Thyroid gland (tissue), 4 donors: ENCODE measurements at places on chromosomes 1 and 21. TPM values are rescaled to one million over a fixed set of nuclear protein-coding genes. Genes with fewer than 3 reads are reported as not detected.
A peak's percentile ranks its signal among the peaks of the same experiment; 100 is the strongest.

GRCh38 chr1:237962985-237963384, 72.3 kb upstream of the ZP4 start:
- no peak overlapping the region for H3K4me3 ChIP-seq
- no peak for DNase-seq
- H3K36me3 ChIP-seq, result no peaks in the 10 kb centered on the region
- no peaks in the 10 kb centered on the region for H3K27me3 ChIP-seq

The DDR2 gene
- total RNA-seq, result 64.2 TPM

GRCh38 chr1:109659145-109659544, 3.2 kb downstream of the GSTM4 start:
- DNase-seq, result no peak
- peak overlapping the region; percentile 76 for H3K27ac ChIP-seq
- peaks cover 36% of the 10 kb centered on the region for H3K4me1 ChIP-seq
- no peak overlapping the region for H3K4me3 ChIP-seq
- H3K36me3 ChIP-seq, result no peaks in the 10 kb centered on the region

GRCh38 chr1:116154536-116154935, 43.3 kb downstream of the MAB21L3 start:
- H3K36me3 ChIP-seq, result no peaks in the 10 kb centered on the region
- H3K27me3 ChIP-seq, result no peaks in the 10 kb centered on the region
- peaks cover 4% of the 10 kb centered on the region for H3K4me1 ChIP-seq

GRCh38 chr1:147849098-147849895, 53.3 kb upstream of the GJA8 start:
- no peaks in the 10 kb centered on the region for H3K4me1 ChIP-seq
- H3K4me3 ChIP-seq, result no peak overlapping the region
- no peak overlapping the region for H3K27ac ChIP-seq
- no peaks in the 10 kb centered on the region for H3K36me3 ChIP-seq
- no peak for DNase-seq
- no peaks in the 10 kb centered on the region for H3K27me3 ChIP-seq

The FAM167B gene
- total RNA-seq, result 4.0 TPM

- no peak overlapping the region for H3K27ac ChIP-seq
- H3K27me3 ChIP-seq, result no peaks in the 10 kb centered on the region
- no peaks in the 10 kb centered on the region for H3K36me3 ChIP-seq
- DNase-seq, result no peak
- H3K4me3 ChIP-seq, result no peak overlapping the region
Observed at GRCh38 chr1:206488466-206488865, 18.2 kb downstream of the IKBKE start.

DNA sequence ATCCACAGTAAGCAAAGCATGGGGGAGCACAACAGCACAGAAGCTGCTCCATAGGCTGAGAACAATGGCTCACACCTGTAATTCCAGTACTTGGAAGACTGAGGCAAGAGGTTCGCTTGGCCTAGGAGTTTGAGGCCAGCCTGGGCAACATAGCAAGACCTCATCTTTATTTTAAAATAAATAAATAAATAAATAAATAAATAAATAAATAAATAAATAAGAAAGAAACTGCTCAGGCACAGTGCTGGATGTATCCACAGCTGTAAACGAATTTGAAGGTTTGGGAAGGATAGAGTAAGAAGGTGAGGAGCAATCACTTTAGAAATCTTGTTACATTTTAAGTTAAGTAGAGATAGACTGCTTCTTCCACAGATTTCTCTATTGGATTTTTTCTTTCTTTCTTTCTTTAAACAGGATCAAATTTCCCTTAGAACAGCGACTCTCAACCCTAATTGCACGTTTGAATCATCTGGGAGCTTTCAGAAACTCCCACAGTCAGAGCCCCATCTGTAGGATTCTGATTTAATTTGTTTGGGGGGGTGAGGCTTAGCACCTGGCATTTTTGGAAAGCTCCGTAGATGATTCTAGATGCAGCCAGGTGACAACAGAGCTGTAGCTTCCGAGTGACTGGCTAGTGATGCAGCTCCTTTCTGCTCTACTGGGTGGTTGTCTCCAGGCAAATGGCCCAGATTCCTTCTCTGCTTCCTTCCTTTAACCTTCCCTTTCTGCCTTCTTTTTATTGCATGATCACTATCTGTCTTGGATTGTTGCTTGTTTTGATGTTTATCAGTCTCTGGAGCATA, 53.5 kb downstream of the S1PR1 start:
- no peak overlapping the region for H3K4me3 ChIP-seq
- no peaks in the 10 kb centered on the region for H3K36me3 ChIP-seq
- no peaks in the 10 kb centered on the region for H3K27me3 ChIP-seq
- no peak for DNase-seq
- H3K4me1 ChIP-seq, result no peaks in the 10 kb centered on the region

DNA sequence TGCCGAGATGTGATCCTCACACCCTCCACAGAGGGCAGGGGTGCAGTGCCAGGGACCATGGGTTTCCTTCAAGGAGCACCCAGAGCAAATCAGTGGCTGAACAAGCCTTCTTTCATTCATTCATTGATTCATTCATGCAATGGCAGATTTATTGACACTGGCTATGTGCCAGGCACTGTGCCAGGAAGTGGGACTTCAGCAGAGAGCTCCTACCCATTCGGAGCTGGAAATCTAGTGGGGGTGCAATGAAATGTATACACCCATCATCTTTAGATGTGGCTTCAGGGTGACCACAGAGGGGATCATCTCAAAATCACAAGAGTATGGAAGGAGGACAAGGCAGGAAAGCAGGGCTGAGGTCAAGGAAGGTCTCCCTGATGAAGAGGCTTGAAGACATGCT, 18.9 kb downstream of the SLC6A9 start:
- H3K27ac ChIP-seq, result no peak overlapping the region
- no peak for DNase-seq
- no peaks in the 10 kb centered on the region for H3K27me3 ChIP-seq
- H3K4me3 ChIP-seq, result no peak overlapping the region
- H3K4me1 ChIP-seq, result no peaks in the 10 kb centered on the region

The PRDM15 gene
- total RNA-seq, result 4.7 TPM

The GPX7 gene
- 22.8 TPM for total RNA-seq

GRCh38 chr1:68565923-68566322, 69.0 kb upstream of the DEPDC1 start:
- H3K4me1 ChIP-seq, result no peaks in the 10 kb centered on the region
- H3K27ac ChIP-seq, result no peak overlapping the region
- H3K27me3 ChIP-seq, result no peaks in the 10 kb centered on the region
- DNase-seq, result no peak
- no peak overlapping the region for H3K4me3 ChIP-seq
- H3K36me3 ChIP-seq, result no peaks in the 10 kb centered on the region

DNA sequence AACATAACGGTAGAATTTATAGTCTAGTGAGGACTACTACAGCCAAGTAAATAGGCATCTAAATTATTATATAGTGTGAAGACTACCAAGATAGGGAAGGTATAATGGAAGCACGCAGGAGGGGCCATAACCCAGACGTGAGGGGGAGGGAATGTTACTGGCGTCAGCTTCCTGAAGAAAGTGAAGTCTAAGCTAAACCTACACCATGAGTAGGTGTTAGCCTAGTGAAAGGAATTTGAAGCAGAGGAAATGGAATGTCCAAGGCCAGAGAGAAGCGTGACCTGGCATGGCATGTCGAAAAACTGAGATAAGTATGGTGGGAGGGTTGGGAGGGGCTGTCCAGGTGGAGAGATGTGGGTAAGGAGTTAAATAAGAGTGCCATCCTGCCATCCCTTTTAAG, 140.5 kb downstream of the SLC44A5 start:
- no peaks in the 10 kb centered on the region for H3K4me1 ChIP-seq
- H3K4me3 ChIP-seq, result no peak overlapping the region
- no peaks in the 10 kb centered on the region for H3K27me3 ChIP-seq
- DNase-seq, result no peak
- no peak overlapping the region for H3K27ac ChIP-seq

The HRNR gene
- total RNA-seq, result not detected

The IL12RB2 gene
- total RNA-seq, result 0.98 TPM

The CD34 gene
- total RNA-seq, result 25.4 TPM

GRCh38 chr21:46114963-46115362, 17.1 kb downstream of the COL6A2 start:
- no peak for DNase-seq
- no peak overlapping the region for H3K27ac ChIP-seq
- no peaks in the 10 kb centered on the region for H3K4me1 ChIP-seq

DNA sequence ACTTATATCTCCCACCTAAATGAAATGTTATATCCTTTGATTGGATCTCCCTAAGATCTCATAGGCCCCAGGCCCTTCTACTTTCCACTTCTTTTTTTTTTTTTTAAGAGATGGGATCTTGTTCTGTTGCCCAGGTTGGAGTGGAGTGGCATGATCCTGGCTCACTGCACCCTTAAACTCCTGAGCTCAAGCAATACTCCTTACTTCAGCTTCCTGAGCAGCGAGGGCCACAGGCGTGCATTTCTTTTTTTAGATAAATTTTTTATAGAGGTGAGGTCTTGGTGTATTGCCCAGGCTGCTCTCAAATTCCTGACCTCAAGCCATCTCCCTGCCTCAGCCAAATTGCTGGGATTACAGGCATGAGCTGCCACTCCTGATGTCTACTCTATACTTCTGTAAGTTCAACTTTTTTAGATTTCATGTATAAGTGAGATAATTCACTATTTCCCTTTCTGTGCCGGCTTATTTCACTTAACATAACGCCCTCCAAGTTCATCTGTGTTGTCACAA, 987.5 kb upstream of the NCAM2 start:
- no peak overlapping the region for H3K27ac ChIP-seq
- peak; percentile 25 for DNase-seq
- H3K36me3 ChIP-seq, result no peaks in the 10 kb centered on the region
- no peaks in the 10 kb centered on the region for H3K4me1 ChIP-seq

The CDKN2C gene
- 10.6 TPM for total RNA-seq

The NOS1AP gene
- total RNA-seq, result 2.2 TPM

The ROR1 gene
- total RNA-seq, result 1.8 TPM

DNA sequence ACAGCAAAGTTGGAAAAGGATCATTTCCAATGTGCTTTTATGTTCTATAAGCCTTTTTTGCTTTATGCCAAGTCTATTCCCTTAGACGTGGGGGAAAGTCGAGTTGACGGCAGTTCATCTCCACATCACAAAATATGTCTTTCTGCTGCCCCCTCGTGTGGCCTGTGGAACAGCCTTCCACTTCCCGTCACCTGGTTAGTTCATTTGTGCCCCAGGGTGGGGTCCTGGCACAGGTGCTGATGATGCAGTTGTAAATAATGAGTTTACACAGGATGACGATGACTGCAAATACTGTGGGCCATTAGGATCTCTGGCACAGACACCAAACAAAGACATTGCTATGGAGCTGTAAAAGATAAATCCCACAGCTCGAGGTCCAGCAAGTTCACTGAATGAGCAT, 10.0 kb upstream of the OTUD3 start:
- no peak for DNase-seq
- no peak overlapping the region for H3K27ac ChIP-seq
- no peak overlapping the region for H3K4me3 ChIP-seq

DNA sequence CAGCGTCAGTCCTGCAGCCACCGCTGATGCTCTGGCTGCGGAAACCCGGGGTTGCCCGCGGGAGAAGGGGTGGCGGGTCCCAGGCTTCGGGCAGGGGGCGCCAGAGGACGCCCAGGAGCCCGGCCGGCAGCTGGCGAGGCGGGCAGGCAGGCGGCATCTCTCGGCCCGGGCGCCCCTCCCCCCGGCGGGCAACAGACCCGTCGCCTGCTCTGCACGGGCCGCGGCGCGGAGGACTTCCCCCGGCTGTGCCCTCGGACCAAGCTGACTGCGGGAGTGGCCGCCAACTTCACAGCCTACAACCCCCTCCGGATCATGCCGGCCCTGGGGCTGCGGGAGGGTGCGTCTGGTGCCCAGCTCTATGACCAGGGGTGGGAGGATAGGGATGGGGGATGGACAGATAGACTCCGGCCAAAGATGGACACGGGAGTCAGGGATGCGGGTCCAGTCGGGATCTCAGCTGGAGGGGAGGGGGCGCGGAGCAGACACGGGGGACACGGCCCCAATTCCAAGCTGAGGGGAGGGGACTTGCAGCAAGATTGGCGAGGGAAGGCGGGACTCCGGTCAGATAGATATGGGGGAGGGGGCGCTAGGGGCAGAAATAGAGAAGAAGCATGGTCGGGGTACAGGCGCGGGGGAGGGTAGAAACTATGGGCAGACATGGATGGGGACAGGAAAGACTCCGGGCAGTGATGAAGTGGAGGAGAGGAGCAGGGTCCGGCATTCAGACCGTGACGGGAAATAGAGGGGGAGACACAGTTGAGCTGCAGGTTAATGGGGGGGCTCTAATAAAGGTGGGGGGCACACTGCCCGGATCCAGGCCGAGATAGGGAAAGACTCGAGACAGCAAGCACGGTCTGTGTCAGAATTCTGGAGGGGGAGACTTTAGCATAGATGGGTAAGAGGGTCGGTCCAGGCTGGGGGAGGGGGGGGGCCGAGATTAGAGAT, 1.1 kb downstream of the ADGRB2 start:
- peaks cover 16% of the 10 kb centered on the region for H3K4me1 ChIP-seq
- no peak overlapping the region for H3K27ac ChIP-seq
- H3K4me3 ChIP-seq, result no peak overlapping the region
- H3K27me3 ChIP-seq, result no peaks in the 10 kb centered on the region

The KCNK1 gene
- total RNA-seq, result 8.2 TPM

DNA sequence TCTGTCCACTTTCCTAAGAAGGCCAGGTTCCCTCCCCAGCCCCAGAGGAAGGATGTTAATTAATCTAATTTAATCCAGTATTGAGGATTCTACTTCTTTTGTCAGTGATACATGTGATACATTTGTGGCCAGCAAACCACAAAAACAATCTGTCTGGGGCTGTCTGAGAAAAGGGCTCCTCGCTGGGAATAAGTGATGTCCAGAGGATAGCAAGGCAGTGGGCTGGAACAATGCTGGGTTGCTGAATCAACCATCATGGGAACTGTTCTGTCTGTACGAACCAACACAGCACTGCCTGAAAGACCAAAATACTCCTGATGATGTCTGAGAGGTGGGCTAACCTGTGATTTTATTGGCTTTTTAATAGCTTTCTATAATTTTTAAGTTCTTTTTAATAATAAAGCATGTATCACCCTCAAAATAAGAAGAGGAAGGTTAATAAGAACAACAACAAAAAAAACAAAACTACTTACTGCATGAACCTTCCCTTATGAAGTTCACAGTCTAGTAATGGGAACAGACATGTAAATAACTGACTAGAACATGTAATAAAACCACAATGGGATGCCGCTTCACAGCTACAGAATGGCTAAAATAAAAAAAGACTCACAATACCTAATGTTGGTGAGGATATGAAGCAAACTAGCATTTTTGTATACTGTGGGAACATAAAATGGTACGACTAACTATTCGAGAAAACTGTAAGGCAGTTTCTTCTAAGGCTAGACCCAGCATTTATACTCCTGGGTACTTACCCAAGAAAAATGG, 11.4 kb upstream of the ADAR start:
- H3K36me3 ChIP-seq, result no peaks in the 10 kb centered on the region
- no peaks in the 10 kb centered on the region for H3K27me3 ChIP-seq
- H3K4me3 ChIP-seq, result no peak overlapping the region
- no peaks in the 10 kb centered on the region for H3K4me1 ChIP-seq
- no peak for DNase-seq
- H3K27ac ChIP-seq, result no peak overlapping the region

The F5 gene
- total RNA-seq, result 0.79 TPM

The SPRR2B gene
- not detected for total RNA-seq

The CALML6 gene
- not detected for total RNA-seq

- no peaks in the 10 kb centered on the region for H3K27me3 ChIP-seq
- no peak overlapping the region for H3K27ac ChIP-seq
- H3K4me1 ChIP-seq, result no peaks in the 10 kb centered on the region
Observed at GRCh38 chr1:181863006-181863405, 198.5 kb downstream of the ZNF648 start.

GRCh38 chr1:20685741-20686140, 24.6 kb upstream of the DDOST start:
- H3K36me3 ChIP-seq, result no peaks in the 10 kb centered on the region
- H3K4me3 ChIP-seq, result no peak overlapping the region
- H3K4me1 ChIP-seq, result peaks cover 24% of the 10 kb centered on the region
- no peak for DNase-seq

The SPRR3 gene
- not detected for total RNA-seq
